ENCODE measurements at places on chromosomes 2 and 18. TPM values are rescaled to one million over a fixed set of nuclear protein-coding genes. Genes with fewer than 3 reads are reported as not detected.

Gene LINC00305
- not detected for total RNA-seq

DNA sequence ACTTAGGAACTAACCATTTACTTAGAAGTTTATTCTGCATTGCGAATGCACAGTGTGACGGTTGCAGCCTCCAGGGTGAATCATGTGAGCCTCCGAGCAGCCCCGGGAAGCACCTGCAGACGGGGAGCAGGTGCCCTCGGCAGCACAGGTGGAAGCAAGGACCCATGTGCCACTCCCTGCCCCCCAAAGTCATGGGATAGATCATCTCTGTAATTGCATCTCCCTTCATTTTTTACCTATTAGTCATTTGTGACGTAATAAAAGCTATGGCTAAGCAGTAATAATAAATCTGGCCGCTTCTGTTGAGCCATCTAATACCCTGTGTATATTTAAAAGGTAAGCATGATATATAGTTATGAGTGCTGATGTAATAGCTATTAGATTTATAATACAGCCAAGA, 97.2 kb downstream of the PTGR3 start:
- no peak for DNase-seq

DNA sequence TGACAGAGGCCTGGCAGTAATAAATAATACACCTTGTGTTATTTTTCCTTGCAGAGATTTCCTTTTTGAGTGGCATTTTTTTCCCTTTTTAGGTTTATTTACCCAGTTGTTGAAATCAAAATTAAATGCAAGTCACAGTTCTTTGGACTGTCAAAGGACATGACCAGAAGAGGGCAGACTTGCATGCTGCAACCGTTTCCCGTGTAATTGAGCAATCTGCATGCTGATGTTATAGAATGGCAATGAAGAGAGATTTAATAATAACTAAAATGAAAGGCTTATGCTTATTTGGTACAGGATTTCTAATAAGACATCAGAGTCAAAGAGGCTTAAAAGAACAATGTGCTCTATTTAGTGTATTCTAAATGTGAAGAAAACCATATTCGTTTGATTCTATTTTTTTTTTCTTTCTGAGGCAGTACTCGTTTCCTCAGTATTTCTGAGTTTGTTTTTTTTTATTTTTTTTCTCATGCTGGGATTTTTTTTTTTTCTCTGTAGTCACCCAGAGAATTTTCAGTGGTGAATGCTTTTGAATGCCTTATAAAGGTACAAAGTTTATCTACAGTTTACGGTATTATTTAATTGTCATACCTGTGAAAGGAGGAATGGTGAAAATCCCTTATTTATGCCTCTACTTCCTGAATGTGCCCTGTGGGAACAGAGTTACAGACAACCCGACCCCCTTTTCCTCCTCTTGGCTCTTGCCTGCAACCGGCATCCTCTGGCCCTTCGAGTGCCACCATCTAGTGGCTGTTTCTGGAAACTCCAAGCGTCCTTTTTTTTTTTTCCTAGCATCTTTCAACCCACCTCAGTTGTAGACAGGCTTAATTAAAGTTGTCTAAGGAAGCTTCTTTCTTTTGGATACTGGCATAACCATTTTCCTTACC, 368.5 kb downstream of the LRRTM1 start:
- no peak for DNase-seq

GRCh38 chr2:196407675-196408264, 231.7 kb upstream of the CCDC150 start:
- DNase-seq = no peak

Gene INPP5D
- total RNA-seq = 6.2 TPM

DNA sequence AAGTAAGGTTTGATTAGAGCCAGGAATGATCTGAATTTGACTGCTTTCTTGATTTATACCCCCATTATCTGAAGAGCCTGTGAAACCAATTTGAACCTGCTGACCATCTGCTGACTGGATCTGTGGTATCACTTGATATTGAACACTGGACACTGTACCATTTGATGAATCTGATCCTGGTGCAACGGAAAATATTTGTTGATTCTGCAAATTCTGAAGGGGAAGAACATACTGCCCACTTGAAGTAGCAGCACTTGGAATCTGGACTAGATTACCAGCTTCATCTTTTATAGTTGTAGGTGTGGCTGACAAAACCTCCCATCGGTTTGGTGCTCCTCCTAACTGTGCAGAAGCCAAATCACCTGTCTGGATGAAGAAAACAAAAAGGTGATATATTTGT, 9.3 kb downstream of the SP3 start:
- DNase-seq = no peak

DNA sequence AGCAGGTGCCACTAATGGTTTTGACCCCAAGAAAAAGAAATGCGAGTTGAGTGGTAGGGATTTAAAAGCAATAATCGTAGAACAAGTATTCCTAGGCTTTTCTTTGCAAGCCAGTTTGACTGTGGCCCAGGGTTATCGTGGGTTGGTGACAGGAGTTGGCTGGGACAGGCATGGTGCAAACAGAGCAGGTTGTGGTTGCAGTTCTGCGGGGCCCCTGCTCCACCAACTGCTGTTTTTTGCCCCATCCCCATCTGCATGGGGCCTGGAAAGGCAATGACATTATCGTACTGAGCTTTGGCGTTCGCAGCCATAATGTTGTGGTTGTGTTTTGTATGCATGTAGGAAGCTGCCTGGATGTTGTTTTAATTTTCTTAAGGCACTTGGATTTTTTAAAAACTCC, 274.0 kb downstream of the TSN start:
- DNase-seq = no peak

Gene CCDC148
- 0.30 TPM for total RNA-seq
